ENCODE measurements at places on chromosomes 1 and 21.

DNA sequence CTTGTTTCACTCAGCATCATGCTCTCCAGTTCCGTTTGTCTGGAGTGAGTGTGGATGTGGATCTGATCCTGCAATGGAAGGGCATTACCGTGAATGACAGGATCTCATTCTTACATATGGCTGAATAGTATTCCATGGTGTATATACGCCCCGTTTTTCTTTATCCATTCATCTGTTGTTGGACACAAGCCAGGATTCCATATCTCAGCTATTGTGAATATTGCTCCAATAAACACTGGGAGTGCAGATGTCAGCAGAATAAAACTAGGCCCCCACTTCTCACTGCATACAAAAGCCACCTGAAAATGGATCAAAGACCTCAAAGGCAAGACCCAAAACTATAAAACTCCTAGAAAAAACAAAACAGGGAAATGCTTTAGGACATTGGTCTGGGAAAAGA, 120.3 kb upstream of the TMPRSS2 start:
- DNase-seq = no peak

DNA sequence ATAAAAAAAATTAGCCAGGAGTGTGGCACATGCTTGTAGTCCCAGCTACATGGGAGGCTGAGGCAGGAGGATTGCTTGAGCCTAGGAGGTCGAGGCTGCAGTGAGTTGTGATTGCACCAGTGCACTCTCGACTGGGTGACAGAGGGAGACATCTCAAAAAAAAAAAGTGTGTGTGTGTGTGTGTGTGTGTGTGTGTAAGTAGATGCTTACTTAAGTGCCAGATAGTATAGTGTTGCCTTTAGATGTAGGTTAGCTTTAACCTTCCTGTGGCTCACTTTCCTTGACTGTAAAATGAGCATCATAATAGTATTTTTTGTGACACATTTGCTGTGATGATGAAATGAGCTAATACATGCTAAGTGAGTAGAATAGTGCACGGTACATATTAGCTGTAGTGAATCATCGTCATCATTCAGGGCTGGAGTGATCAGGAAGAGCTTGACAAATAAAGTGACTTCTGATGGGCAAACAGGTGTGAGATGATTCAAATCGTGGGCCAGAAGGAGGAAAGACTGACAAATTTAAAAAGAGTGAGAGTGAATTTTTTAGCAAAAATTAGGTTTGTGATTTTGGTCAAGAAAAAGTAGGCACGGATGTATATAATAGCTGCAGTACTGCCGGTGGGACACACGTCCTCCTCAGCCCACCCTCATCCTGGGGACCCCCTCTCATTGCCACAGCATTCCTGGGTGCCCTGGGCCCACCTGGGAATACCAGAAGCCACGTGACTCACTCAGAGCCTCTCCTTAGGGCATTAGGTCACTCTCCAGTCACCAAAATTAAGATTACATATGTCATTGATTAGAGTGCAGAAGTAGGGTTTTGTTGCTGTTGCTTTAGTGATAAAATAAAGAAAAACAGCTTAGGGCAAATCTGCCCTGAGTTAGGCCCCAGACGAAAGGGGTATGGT, 33.9 kb downstream of the EIF2D start:
- DNase-seq = no peak

GRCh38 chr1:41894101-41894807, 24.5 kb downstream of the HIVEP3 start:
- DNase-seq = no peak

GRCh38 chr1:91752324-91752723, 133.6 kb downstream of the TGFBR3 start:
- DNase-seq = no peak

DNA sequence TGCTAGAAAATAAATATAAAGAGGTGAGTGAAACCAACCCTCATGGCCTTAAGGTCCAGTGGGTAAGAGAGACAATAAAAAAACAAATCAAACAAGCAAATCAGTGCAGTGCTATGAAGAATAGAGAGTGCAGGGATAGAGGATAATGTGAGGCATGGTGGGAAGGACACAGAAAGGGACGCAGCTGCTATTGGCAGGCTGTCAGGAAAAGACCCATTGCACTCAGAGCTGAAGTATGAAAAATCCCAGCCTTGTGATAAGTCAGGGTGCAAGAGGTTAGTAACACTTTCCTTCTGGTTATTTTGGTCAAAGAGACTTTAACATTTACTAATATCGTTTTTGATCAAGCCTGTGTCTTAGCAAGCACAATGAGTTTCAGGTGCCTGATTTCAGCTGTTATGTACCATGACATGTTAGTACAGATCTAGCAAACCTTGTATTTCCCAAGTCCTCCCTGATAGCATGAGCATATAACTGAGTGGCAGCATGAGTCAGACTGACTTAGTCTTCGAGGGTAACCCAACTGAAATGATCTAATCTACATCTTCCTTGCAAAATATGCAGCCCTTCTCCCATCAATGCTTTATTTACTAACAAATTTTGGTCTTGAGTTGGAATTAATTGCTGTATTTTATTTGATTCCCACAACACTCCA, 31.7 kb downstream of the CHML start:
- DNase-seq = peak; percentile 66

- no peak for DNase-seq
These were observed 26.4 kb downstream of the KRTAP10-1 start for GRCh38 chr21:44513389-44514217.

DNA sequence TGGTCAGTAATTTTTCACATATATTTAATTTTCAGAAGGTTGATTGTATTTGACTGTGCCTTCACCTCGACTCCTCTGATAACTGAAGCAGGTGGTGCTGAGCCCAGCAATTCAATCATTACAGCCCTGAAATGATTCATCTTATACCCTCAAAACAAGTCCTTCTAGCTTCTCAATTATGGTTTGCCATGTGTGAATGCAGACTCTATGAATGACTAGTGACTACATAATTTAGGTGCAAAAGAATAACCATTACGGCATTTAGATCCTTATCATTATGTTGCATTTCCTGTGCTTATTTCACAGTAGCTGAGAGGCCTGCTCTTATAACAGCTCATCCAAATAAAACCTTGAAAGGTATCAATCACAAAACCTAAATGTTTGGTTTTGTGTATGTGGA, 54.0 kb upstream of the COL11A1 start:
- DNase-seq = no peak

DNA sequence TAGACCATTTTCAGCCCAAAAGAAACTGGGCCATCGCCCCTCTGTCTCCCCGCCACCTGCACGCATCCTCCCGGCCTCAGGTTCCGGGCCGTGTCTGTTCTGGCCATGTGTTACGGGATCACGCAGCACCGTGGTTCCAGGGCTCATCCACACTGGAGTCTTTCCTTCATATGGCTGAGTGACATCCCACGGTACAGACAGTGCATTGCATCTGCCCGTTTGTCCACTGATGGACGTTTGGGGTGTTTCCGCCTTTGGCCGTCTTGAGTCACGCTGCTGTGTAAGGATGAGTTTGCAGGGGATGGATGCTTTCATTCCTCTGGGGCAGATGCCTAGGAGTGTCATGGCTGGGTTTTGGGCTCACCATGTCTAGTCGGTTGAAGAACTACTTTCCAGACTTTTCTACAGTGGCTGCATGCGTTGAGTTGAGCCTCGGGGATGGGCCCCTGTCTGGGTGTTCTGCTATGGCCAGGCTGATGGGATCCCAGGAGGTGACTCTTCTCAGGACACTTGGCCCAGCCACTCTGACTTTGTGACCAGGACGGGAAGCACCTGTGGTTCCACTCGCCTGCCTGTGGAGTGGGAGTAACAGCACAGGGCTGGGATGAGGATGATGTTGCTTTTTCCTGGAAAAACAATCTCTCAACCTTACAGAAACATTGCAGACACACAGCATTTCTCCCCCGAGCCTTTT, 16.8 kb downstream of the RRP1 start:
- no peak for DNase-seq

GRCh38 chr1:156895927-156896326, 2.4 kb downstream of the PEAR1 start:
- DNase-seq = no peak

- DNase-seq = no peak
These were observed 386.6 kb downstream of the MATN1 start for GRCh38 chr1:30336550-30337323.

GRCh38 chr1:199510314-199510713, 517.2 kb upstream of the NR5A2 start:
- no peak for DNase-seq

- DNase-seq = no peak
These were observed 465.4 kb upstream of the PBX1 start for GRCh38 chr1:164093543-164093942.

GRCh38 chr1:203791498-203791897, 3.9 kb upstream of the ZBED6 start:
- DNase-seq = no peak

DNA sequence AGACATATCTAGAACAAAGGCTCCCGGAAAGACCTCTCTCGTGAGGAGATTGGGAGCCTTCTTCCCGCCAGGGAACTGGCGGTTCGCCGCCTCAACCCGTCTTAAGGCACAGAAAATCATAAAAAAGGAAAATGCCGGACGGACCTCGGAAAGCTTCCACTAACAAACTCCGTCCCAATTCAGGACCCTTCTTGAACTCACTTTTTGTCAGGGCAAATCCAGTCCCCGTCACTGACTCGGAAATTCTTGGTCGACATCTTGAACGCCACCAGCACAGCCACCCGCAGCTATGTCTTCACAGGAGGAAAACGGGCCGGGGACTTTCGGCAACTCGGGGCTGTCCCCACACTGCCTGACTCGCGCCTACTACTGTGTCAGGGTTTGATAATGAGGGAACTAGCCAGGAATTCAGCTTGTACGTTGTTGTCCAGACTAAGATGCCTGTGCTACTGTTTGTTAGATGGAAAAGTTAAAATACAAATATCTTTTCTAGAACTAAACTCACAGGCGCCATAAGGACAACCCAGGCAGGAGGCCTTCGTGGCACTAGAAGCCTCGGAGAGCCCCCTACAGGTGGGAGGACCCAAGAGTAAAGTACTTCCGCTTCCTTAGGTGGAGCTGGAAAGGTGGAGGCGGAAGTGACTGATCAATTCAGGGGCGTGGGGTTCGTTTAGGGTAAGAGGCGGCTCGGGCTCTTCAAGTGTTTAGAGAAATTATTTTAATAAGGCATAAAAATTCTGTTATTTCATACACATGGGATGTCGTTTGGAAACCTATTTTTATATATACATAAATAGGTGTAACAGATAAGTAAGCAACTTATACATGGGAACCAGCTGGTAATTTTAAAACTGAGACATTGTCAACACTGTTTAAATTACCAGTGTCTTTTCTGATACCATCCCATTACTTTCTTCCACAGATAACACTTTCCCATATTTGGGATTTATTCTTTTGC, at the start of gene ZRANB2:
Gene ZRANB2, minus strand, starts transcription at position 297 of the 958 bp plus-strand sequence. Its CDS starts 40 bp downstream, at position 257.
- DNase-seq = peak; percentile 92

GRCh38 chr1:6300342-6301048, 39.6 kb upstream of the GPR153 start:
- peak; percentile 28 for DNase-seq

GRCh38 chr1:23661887-23662286, 29.7 kb upstream of the RPL11 start:
- DNase-seq = no peak

DNA sequence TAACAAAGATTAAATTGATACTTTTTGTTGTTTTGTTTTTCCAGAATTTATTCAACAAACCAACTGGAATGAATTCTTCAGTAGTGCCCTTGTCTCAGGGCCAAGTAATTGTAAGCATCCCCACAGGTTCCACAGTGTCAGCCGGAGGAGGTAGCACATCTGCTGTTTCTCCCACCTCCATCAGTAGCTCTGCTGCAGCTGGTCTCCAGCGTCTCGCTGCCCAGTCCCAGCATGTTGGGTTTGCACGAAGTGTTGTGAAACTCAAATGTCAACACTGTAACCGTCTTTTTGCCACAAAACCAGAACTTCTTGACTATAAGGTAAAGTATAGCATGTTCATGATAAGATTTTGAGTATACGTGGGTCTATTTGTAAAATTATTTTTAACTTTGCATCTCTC, 118.5 kb downstream of the ZMYM4 start:
- DNase-seq = no peak

- no peak for DNase-seq
These were observed 45.5 kb downstream of the TGFB2 start for GRCh38 chr1:218390618-218391017.

DNA sequence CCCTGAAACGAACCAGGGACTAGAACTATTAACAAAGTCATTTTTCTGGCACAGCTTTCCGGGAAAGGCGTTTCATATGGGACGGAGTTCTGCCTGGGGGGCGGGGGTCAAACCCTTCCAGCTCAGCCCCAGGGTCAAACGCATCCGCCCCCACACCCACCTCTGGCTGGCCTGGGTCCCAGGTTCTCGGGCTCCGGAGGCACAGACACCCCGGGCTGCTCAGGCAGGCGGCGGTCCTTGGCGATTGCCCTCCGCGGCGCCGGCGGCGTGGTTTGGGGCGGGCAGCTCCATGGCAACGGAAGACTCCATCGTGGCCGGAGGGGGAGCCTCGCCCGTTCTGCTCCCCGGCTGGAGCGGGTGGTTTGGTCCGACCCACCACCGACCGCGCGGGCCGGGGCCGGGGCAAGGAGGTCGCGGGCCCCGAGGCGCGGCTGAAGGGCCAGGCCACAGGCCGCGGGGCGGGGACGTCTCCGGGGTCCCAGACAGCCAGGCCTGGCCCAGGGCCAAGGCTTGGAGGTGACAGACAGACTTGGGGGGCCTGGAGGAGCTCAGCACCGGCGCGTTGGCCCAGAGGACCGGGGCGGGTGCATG, at the start of gene CFAP74:
Gene CFAP74, minus strand, starts transcription at position 246 of the 591 bp plus-strand sequence. CDS start 12,830 bp downstream, outside the sequence.
- DNase-seq = peak; percentile 17

GRCh38 chr1:18849261-18849711, 10.2 kb downstream of the TAS1R2 start:
- DNase-seq = no peak

DNA sequence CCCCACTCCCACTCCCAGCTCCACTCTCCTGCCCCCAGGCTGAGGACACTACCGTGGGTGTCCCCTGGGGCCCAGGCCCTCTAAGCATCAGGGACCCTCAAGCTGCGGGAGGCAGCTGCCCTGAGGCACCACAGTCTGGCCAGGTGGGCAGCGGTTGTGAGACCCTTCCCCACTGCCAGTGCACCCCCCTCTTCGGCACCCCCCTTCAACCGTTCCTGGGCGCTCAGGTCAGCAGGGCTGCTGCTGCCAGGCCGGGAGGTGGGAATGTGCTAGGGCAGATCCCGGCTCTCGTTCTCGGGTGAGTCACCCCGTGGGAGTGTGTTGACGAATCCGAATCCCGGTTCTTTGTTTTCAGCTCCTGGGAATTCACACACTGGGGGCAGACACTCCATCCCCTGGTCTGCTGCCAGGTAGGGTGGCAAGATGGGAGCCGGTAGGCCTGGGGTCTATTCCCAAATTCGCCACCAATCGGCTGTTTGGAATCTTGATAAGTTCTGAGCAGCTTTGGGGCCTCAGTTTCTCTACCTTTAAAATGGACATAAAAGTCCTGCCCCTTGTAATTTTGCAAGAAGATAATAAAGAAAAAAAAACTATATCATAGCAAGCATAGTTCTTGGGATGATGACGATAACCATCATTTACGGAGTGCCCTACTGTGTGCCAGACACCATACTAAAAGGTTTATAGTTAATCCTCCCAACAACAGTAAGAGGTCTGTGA, 28.5 kb upstream of the CASZ1 start:
- DNase-seq = peak; percentile 51

- peak; percentile 69 for DNase-seq
These were observed 50.1 kb downstream of the NDUFS5 start for GRCh38 chr1:39076127-39076798.

Data from brain microvascular endothelial cell (primary cell).